ENCODE measurements at places on chromosomes 11 and 22.

DNA sequence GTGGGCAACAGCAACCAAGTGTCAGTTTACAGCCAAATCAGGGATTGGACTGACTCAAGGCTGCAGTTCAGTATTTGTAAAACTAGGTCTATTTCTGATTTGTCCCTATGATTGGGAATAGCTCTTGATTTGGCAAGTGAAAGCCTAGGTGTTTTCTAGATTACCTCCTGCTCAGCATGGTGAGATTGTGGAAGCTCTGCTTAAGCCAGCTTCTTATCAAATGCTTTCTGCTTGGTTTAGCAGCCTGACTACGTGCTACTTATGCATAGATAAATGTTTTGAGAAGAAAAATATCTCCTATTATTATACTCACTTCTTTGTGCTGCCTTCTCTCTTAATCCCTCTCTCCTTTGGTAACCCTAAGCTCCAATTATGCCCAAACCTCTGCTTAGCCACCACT lies 86.3 kb upstream of the AMOTL1 start:
- DNase-seq, result no peak

DNA sequence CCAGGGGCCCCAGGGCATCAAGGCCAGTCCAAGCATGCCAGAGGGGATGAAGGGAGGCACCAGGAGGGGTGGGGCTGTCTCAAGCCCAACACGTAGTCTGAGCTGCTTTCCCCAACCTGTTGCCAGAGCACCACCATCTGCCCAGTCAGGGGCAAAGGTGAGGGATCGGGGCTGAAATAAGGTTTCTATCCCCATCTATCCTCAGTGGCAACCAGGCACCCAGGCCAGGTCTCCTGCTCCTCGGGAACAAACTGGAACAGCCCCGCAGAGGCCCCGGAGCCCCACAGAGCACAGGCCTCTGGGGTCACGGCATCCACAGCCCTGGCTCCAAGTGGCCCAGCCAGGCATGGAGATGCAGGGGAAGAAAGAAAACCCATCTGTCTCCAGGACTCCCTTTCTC lies 19.3 kb downstream of the STARD10 start:
- DNase-seq, result no peak

DNA sequence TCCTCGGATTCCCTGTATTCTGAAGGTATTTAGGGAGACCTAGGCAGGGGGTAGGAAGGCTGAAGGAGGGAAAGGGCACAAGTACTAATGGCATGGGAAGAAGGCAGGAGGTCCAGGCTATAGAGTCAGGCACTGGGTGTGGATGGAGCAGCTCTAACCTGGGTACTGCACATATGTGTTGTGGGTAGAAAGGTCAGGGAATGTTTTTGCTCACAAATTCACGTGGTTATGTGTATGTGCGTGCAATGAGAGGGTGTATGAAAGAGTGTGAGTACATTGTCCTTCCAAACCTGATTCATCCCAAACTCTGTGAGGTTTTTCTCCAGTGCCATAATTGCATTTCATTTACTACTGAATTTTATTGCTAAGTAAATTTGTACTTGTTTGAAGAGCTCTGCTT lies 23.2 kb downstream of the DNHD1 start:
- no peak for DNase-seq

DNA sequence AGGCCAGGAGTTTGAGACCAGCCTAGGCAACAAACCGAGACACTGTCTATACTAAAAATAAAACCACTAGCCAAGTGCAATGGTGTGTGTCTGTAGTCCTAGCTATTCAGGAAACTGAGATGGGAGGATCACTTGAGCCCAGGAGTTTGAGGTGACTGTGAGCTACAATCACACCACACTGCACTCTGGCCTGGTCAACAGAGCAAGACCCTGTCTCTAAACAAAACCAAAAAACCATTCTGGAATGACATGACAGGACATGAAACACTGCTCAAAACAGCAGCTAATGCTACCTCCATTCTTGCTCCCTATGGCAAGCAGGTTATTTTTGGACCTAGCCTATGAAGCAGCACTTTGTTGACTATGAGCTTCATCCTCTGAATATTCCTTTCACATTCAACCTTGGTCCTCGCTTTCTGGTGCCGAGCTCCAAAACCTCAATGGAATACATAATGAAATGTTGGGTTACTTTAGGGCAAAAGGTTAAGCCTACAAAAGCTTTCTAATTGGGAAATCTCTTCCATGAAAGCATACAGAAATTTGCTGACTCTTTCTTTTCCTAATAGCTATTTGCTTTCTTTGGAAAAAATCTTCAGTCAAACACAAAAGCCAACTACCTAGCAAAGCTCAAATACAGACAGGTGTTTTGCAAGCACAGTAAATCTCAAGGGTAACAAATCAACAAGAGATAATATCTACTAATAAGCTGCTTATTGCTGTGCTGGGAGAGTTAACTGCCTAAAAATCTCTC lies 21.1 kb downstream of the SIK3 start:
- DNase-seq, result no peak

- no peak for DNase-seq
These were observed 154.5 kb downstream of the DBX1 start for GRCh38 chr11:20005747-20006146.
